ENCODE measurements at places on chromosomes 12 and 14.

GRCh38 chr14:104118006-104118844, 20.2 kb upstream of the KIF26A start:
- no peak for DNase-seq

GRCh38 chr12:2118061-2118460, 65.3 kb downstream of the CACNA1C start:
- DNase-seq: no peak

DNA sequence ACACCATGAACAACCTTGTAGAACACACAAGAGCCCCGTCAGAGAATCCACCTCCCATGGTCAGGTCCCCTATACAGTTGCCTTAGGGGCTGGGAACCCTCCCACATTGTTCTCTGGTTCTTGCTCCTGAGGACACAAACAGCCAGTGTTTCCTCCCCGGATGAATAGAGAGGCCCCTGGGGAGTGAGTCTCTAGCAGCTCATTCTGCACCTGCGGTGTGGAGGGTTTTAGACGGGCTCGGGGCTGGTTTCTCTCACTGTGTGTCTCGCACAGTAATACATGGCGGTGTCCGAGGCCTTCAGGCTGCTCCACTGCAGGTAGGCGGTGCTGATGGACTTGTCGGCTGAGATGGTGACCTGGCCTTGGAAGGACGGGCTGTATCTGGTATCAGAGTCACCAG, 1052.1 kb downstream of the TMEM121 start:
- no peak for DNase-seq

DNA sequence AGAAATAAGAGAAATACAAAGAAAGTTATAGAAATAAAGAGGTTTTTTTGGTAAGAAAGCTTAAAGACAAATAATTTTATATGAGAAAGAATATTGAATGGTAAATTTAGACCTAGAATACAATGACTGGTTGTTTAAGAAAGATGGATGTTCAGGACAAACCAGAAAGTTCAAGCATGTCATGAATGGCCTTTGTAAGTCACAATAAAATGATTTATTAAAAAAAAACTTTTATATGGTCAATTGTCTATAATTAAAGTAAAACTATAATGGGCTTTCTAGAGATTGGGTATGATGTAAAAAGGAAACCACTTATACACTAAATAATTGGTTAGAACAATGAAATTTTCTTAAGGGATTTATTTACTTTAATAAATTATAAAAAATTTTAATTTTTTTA, 19.8 kb upstream of the CAPRIN2 start:
- DNase-seq: no peak

DNA sequence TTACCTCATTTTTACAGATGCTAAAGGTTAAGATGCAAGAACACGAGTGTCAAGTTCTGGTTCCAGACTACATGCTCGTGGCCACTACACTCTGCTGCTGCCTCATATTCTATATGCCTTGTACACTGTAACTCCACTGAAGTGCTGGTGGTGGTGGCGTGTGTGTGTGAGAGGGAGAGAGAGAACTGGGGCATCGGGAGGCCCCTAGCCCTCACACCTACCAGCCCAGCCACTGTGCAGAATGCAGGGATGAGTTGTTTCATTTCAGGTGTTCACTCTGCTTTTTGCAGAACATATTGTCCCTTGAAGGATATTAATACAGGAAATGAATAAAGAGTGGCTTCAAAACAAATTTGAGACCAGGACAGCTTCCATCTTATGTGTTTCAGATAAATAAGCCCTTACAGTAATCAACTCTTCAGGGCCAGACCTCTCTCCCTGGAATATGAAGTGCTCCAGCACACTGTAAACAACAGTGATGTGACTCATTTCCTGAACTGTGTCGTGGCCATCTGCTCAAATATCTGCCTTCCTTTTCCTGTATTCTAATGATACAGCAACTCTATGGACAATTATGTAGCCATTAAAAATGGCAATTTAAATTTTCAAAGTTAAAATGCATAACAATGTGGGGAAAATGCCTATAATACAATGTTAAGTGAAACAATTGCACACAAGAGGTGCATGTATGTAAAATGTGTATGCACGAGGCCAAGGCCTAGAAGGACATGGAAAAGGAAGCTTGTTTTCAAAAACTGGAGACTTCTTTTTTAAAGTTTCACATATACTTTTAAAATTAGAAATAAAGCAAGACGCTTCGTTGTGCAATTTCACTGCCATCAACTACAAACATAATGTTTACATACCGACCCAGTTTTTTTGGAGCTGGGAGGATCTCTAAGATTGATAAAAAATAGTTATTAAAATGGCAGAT, 215.4 kb downstream of the PELI2 start:
- no peak for DNase-seq

DNA sequence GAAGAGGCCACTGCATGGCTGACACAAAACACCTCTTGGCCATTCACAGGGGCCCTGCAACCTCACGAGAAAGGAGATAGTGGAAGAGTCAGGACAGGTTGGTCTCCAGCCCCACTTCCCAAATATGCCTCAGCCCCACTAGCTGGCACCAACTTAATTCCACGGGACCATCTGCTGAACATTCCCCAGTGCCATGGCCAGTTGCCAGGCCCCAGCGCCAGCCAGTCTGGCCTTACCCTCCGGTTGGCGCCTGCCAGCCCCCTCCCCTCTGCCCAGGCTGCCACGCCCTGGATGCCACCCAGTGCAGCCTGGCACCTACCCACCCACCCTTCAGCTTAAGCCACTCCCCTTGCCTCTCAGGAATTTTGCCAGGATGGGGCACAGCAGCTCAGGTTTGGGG, 21.2 kb upstream of the HSPB8 start:
- no peak for DNase-seq

DNA sequence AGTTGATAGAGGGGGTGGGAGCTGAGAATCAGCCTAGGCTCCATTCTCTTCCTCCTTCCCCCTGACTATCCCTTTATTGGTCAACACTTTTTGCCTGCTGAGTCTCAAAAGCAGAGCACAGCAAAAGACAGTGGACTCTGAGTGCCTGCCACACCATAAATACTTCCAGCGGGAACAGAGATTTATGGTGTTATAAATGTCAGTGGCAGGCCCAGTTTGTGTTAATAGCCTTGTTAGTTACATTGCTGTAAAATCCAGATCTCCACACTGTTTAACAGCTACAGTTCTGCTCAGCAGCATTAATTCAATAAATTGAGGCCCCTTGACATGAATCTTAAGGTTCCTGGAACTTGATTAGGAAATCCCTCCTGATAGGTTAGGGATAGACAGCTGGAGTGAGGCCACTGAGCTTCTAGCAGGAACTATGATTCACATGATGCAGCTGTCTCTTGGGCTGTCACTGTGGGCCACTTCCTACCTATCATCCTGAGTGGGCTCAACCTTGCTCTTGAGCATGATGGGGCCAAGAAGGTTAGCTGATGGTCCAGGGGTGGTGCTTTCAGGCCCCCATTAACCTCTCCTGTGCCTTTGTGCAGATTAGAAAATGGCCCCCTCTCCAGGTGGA, 295.2 kb upstream of the SRRM4 start:
- no peak for DNase-seq

GRCh38 chr12:30992381-30992780, 65.8 kb downstream of the TSPAN11 start:
- DNase-seq: no peak

DNA sequence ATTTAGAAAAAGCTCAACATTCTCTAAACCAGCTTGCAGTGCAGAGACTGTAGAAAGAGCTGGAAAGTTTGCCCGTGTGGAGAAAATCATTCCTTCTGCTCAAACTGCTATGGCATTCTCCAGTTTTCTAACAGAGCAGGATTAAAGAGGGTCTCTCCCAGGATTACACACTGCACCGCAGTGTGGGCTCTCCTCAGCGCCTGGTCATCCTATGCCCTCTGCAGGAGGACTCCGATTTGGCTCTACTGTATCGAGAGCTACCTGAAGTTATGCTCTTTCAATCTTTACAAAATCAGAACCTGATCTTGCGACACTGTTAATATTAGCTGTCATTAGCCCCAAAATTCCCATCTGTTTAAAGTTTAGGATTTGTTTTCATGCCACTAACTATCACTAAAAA, 33.0 kb downstream of the BHLHE41 start:
- DNase-seq: no peak

GRCh38 chr14:91918186-91918883, 29.2 kb downstream of the FBLN5 start:
- DNase-seq: no peak

DNA sequence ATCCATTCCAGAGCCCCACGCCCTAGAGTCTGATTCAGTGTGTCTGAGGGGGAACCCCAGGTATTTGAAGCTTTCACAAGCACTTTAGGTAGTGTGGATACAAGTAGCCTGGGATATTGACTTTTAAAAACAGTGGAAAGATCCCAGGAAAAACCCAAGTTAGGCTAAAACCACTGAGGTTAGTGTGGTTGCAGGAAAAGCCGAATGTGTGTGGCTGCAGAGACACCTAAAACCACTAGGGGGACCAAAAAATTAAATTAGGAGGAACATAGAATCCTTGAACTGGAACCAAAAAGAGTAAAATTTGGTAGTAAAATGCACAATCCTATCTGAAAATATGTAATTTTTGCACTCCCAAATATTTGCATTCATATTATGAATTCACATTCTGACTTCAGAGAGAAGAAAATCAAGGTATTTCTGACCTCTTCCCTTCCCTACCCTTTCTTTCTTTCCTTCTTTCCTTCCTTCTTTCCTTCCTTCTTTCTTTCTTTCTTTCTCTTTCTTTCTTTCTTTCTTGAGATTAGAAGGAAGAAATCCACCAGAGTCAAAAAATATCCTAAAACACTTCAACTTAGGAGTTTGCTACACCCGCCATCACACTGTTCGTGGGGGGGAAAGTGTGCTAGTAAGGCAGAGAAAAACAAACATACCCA, 37.8 kb downstream of the SLCO1A2 start:
- no peak for DNase-seq

GRCh38 chr14:30211326-30211725, 283.7 kb upstream of the PRKD1 start:
- no peak for DNase-seq

GRCh38 chr12:94186278-94187241, 38.2 kb downstream of the PLXNC1 start:
- no peak for DNase-seq

DNA sequence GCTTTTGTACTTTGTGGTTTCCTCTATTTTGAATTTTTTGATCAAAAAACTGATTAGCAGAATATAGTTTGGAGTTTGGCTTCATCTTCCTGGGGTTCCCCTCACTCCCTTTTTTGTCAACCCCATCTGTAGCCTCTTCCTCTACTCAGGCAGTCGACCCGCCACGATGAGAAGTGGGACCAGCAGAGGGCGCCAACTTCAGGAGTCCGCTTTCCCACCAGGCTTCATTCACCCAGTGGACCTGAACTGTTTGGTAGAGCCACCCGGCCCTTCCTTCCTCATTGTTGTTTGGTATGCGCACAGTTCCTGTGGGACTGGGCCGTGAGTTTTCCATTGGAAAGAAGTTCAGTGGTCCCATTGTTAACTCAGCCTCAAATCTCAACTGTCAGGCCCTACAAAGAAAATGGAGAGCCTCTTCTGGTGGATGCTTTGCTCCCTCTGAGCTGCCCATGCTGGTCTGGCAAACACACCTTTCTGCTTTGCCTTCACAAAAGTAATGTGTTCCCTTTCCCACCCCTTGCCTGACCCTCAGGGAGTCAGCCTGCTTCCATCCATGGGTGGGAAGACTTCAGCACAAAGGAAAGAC, 21.7 kb downstream of the TMBIM6 start:
- peak; percentile 81 for DNase-seq

DNA sequence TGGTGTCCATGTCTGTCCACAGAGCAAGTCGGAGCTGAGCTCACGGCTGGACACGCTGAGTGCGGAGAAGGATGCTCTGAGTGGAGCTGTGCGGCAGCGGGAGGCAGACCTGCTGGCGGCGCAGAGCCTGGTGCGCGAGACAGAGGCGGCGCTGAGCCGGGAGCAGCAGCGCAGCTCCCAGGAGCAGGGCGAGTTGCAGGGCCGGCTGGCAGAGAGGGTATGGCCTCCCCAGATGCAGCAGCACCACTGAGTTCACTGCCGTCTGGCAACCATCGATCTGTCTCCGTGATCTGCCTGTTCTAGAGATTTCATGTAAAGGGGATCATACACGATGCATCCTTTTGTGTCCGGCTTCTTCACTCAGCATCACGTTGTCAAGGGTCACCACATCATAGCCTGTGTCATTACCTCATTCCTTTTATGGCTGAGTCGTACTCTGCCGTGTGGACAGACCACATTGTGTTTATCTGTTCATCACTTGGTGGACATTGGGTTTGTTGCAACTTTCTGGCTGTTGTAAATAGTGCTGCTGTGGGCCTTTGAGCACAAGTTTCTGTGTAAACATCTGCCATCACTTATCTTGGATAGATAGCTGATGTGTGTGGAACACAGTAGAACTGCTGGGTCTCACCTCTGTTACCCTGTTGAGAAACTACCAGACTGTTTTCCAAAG, 21.9 kb downstream of the HIP1R start:
- no peak for DNase-seq

- DNase-seq: no peak
Observed at GRCh38 chr12:33265900-33266299, 173.7 kb downstream of the SYT10 start.

DNA sequence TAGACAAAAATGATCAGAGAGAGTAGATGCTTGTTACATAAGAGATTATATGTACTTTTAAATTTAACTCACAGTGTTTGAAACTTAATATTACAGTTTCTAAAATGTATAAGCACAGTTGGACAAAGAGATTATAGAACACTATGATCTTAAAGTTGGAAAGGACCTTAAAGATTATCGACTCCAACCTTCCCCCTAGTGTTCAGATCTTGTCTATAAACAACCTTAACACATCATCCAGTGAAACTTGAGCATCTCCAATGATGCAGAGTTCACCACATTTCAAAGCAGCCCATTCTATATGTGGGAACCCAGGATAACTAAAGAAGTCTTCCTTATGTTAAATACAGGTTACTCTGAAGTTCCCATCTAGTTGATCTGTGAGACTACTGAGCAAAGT, 480.8 kb downstream of the RMST start:
- DNase-seq: no peak

GRCh38 chr14:76936483-76936882, 92.0 kb downstream of the IRF2BPL start:
- DNase-seq: no peak

GRCh38 chr12:81863406-81863805, 104.3 kb upstream of the PPFIA2 start:
- no peak for DNase-seq

GRCh38 chr12:30764251-30764650, 9.5 kb upstream of the CAPRIN2 start:
- no peak for DNase-seq

GRCh38 chr14:97162621-97163020, 365.4 kb downstream of the VRK1 start:
- DNase-seq: no peak

DNA sequence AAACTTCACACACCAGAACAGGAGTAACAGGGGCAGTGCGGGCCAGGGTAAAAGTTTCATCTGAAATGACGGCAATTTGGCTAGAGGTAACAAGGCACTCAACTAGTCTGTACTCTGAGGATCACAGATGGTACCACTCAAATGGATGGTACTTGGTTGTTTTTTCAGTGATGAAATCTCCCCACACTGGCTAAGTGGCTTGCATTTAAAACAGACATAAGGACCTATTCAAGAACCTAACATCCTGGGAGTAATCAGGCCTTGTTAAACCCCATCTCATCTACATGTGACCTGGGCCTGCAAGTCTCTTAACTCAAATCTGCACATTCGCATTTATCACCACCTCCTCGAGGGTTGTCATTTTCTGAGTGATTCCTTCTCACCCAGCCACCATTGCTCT, 90.8 kb downstream of the PRKAB1 start:
- no peak for DNase-seq
